ENCODE measurements at places on chromosomes 2 and 18.

DNA sequence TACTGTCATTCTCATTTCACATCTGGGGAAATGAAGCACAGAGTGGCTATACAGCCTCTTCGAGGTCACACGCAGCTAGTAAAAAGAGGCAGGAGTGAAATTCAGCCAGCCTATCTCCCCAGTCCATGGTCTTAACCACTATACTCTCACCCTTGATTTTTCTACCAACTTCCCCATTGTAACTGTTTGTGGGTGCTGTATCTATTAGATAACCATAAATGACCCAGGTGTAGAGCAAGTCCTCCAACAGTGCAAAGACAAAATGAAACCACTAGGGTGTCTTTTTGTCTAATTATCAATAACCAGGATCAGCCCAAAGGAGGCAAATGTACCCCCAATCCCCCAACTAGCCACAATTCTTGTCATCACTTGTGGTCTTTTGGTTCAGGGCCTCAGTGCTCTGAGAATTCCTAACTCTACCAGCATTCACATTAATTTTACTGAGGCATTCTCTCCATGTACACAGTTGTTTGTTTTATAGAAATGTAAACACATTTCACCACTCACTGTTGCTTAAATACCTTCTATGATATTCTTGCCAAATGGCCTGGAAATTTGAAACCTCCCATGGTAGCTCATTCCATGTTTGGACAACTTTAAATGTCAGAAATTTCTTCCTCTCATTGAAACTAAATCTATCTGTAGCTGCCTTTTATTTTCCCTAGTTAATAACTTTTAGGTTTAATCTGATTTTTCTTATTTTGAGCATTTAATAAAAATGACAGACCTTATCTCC is 58.7 kb downstream of the SLC40A1 start:
- DNase-seq = no peak

DNA sequence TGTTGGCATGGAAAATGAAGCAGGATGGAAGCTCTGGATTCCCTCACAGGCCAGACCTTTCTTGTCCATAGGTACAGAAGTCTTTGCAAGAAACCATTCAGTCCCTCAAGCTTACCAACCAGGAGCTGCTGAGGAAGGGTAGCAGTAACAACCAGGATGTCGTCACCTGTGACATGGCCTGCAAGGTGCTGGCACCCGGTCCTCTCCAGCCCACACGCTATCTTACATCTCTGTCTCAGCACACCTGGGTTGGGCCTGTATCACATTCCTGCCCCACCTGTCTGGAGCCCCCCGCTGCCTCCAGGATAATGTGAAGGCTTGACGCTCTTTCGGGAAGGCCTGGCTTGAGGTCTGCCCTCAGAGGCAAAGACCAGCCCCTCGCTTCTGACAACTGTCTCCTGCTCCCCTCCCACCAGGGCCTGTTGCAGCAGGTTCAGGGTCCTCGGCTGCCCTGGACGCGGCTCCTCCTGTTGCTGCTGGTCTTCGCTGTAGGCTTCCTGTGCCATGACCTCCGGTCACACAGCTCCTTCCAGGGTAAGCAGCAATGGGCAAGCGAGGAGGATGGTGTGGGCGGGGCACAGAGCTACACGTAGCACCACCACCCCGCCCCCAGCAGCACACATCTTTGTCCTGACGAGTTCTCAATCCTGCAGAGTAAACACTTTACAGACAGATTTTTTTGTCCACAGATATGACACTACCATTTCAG is 6.0 kb downstream of the TMEM214 start:
- DNase-seq = no peak

GRCh38 chr18:45008694-45009413 is 328.2 kb downstream of the SETBP1 start:
- no peak for DNase-seq

- DNase-seq = no peak
Measured at GRCh38 chr2:189348369-189348768, 92.9 kb upstream of the WDR75 start.

DNA sequence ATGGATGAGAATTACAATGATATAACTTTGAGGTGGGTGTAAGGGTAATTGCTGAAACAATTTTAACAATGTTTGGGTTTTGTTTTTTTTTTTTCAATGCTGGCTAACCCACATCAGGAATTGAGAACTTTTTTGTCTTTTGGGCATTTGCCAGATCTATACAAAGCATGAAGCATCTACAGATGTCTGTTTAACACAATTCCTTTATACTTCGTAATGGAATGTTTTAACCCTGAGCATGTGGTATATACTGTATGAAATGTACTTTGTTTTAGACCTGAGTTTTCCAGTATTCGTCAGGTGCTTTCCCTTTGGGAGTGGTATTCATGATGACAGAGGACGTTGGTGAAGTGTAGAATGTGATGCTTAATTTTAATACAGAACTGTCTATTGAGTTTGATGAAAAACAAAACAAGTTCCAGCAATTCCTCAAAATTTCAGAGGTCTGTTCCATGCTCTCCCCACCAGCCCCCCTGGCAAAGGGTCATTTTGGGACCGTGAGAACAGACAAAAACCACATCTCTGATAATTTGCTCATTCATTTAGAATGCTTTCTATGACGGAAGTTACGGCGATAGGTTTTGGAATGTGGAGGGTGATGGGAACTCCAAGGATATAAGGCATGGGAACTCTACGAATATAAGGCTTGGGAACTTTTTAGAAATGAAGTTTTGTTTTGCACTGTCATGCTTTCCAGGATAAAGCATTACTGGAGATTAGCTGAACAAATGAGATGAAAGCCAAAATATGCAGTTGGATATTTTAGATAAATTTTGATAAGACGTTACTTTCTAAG is 14.1 kb downstream of the LIMS1 start:
- DNase-seq = no peak

DNA sequence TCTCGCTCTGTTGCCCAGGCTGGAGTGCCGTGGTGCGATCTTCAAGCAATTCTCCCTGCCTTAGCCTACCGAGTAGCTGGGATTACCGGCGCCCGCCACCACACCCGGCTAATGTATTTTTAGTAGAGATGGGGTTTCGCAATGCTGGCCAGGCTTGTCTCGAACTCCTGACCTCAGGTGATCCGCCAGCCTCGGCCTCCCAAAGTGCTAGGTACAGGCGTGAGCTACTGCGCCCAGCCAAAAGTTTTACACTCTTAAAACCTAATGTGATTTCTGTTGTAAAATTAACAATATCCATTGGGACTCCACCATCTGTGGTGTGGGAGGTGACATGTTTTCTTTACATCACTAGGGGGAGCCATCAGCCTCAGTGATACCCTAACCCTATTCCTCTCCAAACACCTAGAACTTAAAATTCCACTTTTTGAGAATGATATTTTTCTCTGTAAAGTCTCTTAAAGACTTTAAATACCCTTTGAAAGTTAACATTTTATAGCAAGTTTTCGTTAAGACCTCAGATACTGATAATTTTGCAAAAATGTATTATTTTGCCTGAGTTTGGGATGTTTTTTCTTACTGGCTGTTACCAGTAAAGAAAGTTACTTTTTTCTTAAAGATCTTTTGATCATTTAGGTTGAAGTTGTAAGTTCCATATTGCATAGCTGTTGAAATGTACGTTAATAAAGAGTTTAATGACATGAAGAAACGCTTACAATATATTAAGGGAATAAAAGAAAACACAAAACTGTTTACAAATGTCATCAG is 11.6 kb upstream of the EIF2AK2 start:
- DNase-seq = no peak
